ENCODE measurements at places on chromosomes 2 and 18.

DNA sequence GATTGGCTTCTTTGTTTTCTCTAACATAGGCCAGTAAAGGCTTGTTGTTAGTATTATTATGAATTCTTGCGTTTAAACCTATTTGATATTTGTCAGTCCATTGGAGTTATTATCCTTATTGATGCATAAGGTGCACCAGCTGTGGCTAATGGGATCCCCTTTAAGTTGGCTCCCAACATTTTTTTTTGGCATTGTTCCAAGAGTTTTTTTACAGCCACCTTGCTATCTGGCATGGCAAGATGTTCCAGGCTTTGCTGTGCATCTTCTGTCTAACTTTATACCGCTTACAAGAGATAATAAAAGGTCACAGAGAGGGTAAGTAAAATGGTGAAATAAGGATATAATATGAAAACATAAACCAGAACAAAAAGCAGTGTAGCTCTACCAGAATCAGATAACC lies 157.5 kb upstream of the TACR1 start:
- H3K4me3 ChIP-seq: no peak overlapping the region
- no peaks in the 10 kb centered on the region for H3K27me3 ChIP-seq
- no peaks in the 10 kb centered on the region for H3K4me1 ChIP-seq
- no peak for DNase-seq
- H3K27ac ChIP-seq: no peak overlapping the region

DNA sequence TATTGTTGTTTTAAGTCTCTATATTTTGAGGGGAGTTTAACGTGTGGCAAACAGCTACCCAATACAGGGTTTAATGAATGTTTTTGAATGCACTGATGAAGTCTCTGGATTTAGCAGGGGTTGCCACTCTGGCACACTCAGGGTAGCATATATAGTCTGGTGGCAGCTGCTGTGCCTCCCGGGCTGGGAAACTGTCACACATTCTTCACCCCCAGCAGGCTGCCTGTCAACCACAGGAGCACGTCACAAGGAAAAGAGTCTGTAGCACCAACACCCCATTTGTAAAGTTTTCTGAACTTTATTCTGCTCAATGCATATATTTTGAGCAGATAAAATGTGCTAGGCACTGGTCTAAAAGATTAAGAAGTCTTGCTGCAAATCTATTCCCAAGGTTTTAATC lies 39.3 kb downstream of the NGEF start:
- no peaks in the 10 kb centered on the region for H3K4me1 ChIP-seq
- H3K27me3 ChIP-seq: no peaks in the 10 kb centered on the region
- H3K4me3 ChIP-seq: no peak overlapping the region

DNA sequence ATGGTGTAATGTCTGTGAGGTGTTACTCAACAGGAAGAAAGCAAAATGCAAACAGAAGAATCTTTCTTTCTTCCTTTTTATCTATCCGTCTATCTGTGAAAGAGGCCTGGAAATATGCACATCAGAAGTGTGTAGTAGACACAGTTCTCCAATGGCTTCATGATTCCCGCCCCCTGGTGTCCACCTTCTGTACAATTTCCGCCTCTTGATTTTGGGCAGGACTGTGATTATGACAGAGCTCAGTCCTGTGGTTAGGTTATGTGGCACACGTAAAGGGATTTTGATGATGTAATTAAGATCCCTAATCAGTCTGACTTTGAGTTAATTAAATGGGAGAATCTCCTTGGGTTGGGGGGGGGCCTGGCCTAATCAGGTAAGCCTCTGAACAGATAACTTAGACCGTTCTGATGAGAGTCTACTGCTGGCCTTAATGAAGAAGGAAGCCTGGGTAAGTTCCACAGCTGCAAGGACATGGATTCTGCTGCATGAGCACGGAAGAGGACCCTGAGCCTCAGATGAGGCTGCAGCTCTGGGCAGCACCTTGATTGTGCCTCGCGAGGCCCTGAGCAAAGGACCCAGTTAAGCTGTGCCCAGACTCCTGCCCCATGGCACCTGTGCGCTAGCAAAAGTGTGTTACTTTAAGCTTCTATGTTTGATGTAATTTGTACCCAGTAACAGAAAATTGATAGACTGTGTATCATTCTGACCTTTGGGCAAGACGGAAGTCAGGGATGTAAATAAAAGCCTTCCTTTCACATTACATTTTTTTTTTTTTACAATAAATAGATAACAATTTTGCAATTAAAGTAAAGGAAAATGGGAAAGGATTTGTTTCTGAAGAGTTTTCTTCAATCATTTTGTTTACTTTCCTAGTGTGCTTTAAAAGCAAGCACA lies 11.3 kb upstream of the KCNF1 start:
- H3K4me1 ChIP-seq: no peaks in the 10 kb centered on the region
- H3K36me3 ChIP-seq: no peaks in the 10 kb centered on the region
- no peaks in the 10 kb centered on the region for H3K27me3 ChIP-seq
- H3K4me3 ChIP-seq: no peak overlapping the region

DNA sequence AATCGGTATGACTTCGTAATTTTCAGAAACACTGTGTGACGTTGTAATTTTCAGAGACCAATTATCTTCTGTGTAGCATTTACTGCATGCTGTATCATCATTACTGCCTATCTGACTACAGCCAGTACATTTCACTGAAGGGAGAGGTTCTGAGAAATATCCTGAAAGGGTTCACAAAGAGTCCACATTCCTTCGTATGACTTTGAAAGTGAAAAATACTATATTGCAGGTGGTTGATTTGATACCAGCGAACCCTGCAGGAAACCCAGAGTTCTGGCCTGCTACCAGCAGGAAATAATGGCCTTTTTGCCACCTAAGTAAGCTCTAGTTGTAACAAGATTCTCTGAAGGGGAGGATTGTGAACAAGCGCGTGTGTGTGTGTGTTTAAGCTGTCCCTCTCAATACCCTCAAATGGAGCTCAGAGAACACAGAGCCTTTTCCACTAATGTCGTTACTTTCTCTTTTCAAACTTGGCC lies 155.5 kb downstream of the ARHGAP28 start:
- DNase-seq: no peak
- no peak overlapping the region for H3K27ac ChIP-seq
- no peaks in the 10 kb centered on the region for H3K27me3 ChIP-seq
- H3K4me1 ChIP-seq: peaks cover 5% of the 10 kb centered on the region
